ENCODE measurements at places on chromosomes 1 and 21.

DNA sequence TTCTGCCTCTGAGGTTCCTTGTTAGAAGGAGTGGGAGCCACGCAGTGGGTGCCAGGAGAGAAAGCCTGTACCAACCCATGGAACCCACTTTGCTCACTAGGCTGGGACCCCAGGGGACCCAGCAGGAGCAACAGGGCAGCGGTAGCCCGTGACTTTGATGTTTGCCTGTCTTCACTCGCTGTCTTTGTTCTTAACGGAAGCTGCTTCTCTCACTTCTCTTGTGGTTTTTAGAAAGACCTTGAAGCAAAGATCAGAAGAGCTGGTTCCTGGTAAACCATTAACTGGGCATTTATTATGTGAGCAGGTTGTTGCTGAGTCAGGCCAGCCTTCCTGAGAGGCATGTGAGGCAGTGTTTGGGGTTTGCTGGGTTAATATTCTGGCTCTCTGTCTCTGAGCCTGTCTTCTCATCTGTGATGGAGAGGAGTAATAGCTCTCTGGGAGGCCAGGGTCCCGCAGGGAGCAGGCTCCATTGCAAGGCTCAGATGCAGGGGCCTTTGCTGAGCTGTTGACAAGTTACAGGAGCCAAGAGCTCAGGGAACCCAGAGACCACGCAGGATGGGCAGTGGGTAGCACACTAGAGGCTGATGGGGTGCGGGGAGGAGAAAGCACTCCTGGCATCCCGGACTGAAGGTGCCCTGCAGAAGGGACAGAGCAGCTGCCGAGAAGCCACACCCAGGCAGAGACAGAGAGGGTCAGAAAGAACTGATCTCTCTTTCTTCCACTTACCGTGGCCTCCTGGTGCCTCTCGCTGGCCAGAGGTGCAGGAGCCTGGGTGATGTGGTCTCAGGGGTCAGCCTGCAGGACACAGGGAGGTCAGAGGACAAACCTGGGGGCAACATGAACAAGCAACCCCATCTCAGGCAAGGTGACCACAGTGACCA is 367.5 kb upstream of the C1orf174 start:
- no peak for DNase-seq

DNA sequence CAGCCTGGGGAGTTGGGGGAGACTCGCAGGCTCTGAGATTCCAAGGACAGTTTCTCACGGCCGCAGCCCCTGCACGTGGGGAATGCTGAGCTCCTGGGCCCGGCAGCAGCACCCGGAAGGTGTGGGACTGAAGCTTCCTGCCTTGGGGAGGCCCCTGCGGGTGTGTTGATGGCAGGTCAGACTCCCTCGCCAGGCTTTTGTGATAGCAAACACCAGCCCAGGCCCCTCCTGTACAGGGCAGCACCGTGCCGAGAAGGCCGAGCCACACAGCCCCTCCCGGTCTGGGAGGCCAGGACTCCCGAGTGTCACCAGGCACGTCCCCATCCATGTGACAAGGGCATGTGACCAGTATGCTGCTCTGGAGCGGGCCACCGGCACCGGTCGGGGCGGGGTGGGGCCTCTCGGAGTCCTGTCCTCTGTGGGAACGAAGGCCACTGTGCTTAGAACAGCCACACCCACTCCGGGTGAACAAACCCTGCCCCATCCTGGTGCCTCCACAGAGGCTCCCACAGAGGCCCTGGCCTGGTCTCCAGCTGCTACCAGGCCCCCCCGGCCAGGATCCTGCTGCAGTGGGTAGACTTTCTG is 31.1 kb upstream of the ARHGEF16 start:
- DNase-seq = no peak

GRCh38 chr1:235917267-235917811 is 50.6 kb upstream of the LYST start:
- DNase-seq = peak; percentile 30

DNA sequence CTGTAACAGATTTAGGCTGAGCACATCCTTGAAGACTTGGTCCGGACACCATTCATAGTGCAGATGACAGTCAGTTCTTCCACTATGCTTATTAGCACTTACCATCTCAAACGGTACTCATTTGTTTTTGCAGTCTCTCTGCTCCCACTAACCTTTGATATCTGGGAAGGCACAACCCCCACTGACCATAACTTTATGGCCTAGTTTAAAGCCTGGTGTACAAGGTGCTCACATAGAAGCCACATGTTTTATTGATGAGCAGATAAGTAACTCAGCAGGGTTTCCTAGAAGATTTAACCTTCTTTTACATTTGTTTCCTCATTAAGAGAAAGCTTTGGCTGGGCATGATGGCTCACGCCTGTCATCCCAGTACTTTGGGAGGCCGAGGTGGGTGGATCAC is 119.3 kb upstream of the MAGI3 start:
- DNase-seq = no peak

DNA sequence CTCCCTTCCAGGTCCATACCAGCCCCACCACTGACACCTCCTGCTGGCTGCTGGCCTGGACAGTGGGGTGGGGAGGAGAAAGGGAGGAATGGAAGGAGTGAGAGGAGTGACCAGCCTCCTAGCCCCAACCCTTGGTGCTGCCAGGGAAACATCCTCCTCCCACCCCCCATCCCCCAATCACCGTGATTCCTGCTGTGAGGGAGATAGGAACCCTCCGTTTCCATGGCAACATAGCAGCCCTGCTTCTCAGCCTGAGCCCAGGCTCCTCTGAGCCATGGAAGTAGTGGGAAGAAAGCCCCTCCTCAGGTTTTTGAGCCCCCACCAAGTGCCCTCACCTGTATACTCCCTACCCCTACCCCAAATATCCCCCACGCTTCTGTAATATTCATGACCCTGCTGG is 44.4 kb upstream of the SCMH1 start:
- no peak for DNase-seq

- DNase-seq = no peak
Observed at GRCh38 chr1:14141656-14142055, 441.7 kb downstream of the PRDM2 start.

DNA sequence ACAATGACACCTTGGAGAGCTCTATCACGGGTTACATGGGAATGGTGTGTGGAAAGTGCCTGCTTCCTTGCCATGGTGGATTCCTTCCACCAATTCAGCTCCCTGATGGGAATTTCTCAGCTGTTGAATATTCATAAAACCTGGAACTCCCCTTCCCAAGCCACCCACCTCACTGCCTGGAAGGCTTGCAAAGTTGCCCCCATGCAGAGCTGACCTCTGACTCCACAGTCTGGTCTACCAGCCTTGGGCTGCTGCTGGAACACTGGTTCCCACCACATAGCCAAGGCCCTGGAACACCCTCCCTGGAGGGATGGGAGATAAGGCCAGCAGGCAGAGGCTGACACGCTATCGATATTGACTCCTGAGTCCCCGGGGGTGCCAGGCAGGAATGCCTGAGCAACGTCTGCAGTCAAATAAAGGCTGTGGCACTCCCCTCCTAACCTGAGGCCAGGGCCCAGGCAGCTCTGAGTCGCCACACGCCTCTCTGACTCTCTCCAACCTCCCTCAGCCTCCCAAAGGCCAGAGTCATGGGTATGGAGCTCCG is 8.8 kb downstream of the CCDC24 start:
- no peak for DNase-seq

DNA sequence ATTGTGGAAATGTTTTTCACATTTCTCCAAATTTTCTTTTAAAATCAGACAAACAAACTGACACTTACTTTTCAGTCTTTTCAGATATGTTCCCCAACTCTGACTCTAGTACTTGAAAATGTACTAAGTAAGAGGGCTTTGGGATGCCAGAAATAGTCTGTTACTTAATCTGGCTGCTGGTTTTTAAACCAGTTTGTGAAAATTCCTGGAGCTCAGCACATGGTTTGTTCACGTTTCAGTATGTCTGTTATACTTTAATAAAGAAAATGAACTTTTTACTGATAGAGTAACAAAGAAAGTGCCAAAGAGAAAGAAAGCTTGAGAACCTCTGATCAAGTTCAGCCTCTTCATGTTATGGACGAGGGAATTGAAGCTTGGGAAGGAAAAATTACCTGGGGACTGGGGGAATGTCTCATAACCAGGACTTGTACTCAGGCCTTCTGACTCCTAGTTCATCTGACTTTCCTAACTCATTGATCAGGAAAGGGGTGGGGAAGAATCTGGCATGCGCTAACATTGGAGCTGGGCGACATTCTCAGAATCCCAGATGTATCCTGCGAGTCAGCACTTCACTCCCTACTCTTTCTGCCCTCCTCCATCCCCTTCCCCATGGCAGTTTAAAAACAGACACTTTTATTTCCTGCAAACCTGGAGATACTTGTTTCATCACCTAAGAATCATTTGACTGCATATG is 30.8 kb upstream of the DNAJC6 start:
- DNase-seq = no peak

- DNase-seq = no peak
Observed at GRCh38 chr1:19045898-19046880, 89.7 kb upstream of the IFFO2 start.

DNA sequence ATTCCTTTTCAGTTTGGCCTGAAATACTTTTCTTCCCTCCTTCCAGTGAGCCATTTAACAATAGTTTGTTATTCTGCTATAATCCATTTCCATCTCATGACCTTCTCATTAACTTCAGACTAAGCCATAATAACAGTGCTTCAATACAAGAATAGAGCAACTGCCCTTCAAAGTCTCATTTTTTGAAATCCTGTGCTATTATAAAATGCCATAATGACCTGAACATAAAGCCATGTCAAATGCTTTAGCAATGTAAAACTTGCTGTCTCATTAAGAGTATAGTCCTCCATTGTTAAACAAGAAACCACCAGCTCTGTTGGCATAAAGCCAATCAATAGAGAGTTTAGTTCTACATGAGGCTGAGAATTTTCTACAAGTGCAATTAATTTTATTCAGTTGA is 9.6 kb upstream of the PIGK start:
- DNase-seq = no peak

- DNase-seq = no peak
Observed at GRCh38 chr21:29953072-29953471, 13.3 kb upstream of the GRIK1 start.

DNA sequence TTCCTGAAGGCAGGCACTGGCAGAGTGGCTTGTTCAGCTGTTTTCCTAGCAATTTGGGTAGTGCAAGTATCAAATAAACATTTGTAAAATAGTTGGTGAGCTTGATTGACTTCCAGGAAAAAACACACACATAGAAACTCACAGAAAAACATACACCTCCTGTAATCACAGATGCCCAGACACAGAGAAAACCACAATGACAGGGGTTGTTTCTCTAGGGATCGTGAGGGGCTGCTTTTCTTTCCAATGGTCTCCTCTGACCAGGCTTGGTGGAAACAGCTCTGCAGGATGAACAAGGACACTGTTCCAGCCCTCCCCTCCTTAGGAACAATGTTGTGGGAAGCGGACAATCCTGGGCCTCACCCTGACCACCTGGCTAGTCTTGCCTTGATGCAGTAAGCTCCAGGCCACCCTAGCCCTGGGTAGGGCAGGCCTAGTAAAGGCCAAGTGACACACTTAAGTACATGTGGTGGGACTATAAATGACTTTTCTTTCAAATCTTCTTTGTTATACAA is 142.5 kb upstream of the HMGB4 start:
- no peak for DNase-seq

- no peak for DNase-seq
Observed at GRCh38 chr1:97082160-97082848, 360.7 kb downstream of the PTBP2 start.

- DNase-seq = no peak
Observed at GRCh38 chr1:163290025-163290640, 31.6 kb upstream of the NUF2 start.

DNA sequence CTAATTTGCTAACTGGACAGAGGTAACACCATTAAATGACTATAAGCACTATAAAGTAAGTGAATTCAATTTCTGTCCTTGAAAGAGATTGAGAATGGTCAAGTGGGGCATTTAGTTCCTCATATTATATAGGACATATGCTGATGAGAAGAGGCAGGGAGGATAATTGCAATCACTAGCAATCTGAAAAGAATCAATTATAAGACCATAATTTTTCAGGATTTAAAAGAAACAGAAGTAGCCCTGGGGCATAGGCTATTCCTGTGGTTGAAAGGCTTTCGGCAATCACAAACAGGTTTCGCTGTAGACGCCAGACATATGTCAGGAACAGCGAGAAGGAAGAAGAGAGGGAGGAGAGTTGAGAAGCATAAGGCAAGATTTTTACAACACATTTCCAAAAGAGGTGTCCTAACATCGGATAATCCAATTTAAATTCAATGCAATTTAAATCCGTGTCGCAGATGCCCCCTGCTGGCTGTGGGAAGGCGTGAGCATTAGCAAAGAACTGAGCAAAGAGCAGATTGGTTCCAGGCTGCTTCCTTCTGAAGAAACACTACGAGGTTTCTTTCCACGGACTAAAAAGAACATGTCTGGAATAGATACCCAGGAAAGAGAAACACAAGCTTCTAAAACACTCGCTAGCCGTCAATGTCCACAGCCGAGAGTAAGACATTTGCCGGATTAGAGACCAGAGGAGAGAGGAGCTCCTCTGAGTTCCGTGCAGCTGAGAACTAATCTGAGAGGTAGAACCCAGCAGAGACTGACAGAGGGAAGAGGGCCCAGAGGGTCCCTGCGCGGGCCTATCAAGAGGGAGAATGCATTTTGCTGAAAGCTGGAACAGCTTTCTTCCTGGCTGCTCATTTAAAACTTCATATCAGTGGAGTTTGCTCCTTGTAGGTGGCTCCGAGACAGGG is 27.9 kb downstream of the RGS5 start:
- peak; percentile 37 for DNase-seq

GRCh38 chr1:205542367-205542766 is 37.9 kb downstream of the CDK18 start:
- no peak for DNase-seq

- DNase-seq = no peak
Observed at GRCh38 chr1:58597076-58597475, 20.0 kb upstream of the TACSTD2 start.

- no peak for DNase-seq
Observed at GRCh38 chr1:1470626-1471388, 758 bp upstream of the ATAD3B start.

DNA sequence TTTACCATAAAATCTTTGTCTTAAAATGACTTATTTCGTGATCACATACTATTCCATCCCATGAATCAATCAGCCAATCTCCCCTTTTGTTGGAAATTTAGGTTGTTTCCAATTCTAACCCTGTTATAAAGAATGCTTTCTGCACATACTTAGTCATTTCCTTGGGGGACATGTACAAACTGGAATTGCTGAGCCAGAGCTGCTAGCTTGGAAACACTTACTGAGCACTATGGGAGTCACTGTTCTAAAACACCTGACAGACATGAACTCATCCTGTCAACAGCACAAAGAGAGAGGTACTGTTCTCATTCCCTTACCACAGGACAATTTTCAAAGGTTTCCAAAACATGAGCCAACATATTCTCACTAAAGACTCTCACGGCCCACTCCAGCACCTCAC is 32.1 kb downstream of the AK2 start:
- no peak for DNase-seq

GRCh38 chr1:179313004-179313403 is 19.4 kb downstream of the SOAT1 start:
- no peak for DNase-seq

- no peak for DNase-seq
Observed at GRCh38 chr1:165924117-165924516, 96.7 kb downstream of the UCK2 start.

Measured in activated CD4-positive, alpha-beta T cell treated with anti-CD3 and anti-CD28 coated beads for 24 hours (primary cell).